ENCODE measurements at places on chromosomes 4 and X.
A peak's percentile ranks its signal among the peaks of the same experiment; 100 is the strongest.

- DNase-seq = no peak
These were observed 46.1 kb downstream of the DDX60 start for GRCh38 chr4:168272488-168272887.

- DNase-seq = no peak
These were observed 14.9 kb upstream of the LOC101059915 start for GRCh38 chrX:71652405-71652804.

DNA sequence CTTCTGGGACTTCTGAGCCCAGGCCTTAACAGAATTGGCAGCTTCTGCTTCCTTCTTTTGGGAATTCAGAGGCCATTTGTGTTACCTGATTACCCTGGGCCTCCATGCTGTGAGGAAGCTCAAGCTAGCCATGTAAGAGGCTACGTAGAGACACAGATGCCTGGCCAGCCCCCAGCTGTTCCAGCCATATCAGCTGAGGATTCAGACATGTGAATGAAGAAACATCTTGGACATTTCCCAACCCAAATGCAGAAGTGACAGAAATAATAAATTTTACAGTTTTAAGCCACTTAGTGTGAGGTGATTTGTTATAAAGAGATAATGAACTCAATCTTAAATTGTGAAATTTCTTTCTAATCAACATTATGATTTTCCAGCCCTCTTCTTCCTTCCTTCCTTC is 18.7 kb upstream of the ZNF827 start:
- no peak for DNase-seq

GRCh38 chrX:136528645-136529315 is 3.2 kb upstream of the VGLL1 start:
- DNase-seq = no peak

- no peak for DNase-seq
These were observed 427.9 kb upstream of the SPANXN1 start for GRCh38 chrX:144819406-144819805.

DNA sequence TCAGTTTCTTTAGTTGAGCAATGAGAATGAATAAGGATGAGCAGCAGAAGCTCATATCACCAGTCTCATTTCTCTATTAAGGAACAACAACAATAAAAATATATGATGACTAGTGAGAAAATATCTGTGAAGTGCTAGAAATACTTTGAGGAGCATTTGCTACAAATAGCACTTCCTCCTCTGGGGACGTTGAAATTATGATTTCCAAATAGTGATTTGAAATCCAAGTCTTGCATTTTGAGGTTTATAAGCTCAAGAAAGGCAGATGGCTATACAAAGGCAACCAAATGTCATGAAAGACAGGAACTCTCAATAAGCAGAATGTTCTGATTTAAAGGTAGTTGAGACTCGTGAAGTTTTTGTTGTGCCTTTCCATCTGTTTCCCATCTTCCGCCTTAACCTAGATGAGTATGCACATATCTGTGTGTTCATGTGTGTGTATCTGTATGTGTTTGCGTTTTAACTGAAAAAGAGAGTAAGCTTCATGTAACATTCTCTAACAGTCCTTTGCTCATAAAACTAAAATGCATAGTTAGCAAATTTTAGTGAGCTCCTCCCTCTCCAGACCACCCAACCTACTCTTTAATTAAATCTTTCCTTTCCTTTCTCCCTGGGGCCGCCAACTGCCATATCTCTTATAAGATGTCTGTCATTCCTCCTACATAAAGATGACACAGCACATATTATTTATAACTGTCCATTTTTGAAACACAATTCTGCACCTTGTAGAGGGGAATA is 222.6 kb upstream of the RASGEF1B start:
- DNase-seq = no peak

GRCh38 chrX:73446831-73447230 is at the start of gene CDX4:
Gene CDX4 (plus strand): TSS chrX:73447053. CDS start chrX:73447254, 201 bp downstream.
- peak; percentile 16 for DNase-seq

DNA sequence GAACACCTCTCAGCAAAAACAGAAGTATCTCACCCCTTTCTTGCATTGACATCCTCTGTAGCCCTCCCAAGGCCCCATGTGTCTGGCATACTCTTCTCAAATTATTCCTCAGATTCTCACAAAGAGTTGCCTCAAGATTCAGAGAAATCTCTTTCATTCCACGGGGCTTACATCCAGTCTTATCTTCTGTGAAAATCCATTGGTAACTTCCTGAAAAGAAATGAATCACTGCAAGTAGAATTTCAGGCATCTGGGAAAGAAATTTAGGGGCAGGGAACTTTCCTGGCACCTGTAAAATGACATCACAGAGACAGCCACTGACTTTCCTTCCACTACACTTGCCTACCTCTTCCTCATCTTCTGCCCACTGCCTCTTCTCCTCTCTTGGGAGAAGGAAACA is 182.5 kb upstream of the ARHGEF9 start:
- DNase-seq = no peak

DNA sequence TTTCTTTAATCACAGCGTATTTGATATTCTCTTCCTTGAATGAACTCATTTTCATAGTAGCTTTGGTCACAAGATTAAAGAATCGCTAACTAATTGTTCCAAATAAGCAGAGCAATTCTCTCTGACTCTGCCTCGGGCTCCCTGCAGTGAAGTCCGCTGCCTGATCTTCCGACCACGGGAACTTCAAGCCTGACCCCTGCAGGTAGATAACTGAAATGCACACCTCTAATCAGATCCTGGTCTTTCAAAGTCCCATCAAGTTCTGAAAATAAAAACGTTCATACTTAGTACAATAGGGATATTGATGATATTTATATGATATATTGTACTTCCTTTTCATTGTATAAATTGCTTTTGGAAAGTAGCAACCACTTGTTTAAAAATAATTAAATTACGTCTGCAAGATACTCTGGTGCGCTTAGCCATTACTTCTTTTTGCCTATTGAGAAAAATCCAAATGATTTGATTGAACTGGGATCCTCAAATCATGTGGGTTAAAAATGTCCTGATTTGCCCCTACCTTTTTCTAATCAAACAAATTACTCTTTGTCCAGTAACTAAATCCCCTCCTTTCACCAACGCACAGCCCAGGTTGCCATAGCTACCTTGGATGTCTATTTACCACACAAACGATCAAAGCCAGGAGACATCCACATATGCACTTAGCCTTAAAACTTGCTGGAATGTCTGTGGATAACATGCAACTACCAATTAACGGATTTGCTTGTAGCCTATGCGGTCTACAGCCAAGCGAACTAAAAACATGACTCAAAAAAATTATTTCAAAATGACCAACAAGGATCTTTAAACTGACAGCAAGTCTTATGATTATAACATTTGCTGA is 4.2 kb downstream of the MID1 start:
- DNase-seq = no peak
